ENCODE measurements at places on chromosomes 12 and 14.

- no peak for DNase-seq
Measured at GRCh38 chr12:66725031-66725430, 46.2 kb upstream of the GRIP1 start.

DNA sequence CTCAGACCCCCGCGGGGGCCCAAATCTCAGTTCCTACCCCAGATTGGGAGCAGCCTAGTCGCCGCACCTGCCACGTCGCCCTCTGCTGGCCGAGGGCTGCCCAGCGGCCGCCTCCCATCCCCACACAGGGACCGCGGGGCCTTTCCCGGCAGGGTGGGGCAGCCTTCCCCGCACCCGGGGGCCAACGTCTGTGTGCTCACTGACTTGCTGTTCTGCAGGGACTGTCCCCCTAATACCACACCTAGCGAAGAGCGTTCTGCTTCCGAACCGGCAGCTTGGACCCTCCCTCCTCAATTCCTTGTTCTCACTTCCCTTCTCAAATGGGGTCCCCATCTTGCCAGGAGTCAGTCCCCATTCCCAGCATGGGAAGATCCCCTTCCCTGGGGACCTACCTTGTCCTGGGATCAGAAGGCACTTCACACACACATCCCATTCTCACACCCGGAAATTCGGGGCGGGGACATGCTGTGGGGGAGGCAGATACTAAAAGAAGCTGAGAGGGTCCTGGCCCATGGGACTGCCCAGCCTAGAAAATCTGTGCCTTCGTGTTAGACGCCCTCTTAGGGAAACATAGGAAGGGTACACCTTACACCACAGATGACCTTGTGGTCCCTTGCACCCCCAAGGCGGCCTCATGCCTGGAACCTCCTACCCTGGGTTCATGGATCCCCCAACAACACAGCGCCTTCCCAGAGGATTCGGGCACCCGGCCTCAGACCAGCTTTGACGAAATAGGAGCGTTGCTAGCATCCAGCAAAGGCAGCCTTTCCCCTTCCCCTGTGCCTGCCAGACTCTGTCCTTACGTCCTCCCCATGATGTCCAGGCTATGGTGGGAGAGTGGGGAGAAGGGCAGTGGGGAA is 16.4 kb downstream of the ACVRL1 start:
- peak; percentile 76 for DNase-seq

- DNase-seq = peak; percentile 83
Measured at GRCh38 chr14:23302290-23303225, at the start of gene PPP1R3E. Gene PPP1R3E, minus strand, starts transcription at chr14:23302859. Its CDS starts 283 bp downstream, at chr14:23302576.

DNA sequence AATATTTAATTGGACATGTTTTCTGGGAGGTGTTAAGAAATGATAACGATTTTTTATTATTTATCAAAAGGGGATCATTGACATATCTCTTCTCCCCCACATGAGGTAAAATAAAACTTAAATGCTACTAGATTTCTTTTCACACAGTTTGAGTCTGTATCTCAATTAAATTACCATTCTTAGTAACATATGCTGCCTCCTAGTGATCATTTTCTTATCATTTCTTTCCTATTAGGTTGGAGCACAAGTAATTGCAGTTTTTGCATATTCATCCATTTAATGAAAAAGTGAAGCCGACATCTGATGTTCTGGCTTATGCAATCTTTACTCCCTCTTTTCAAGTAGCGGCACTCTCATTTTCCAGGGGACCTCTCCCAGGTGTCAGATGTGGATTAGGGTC is 24.9 kb downstream of the PUS7L start:
- no peak for DNase-seq

DNA sequence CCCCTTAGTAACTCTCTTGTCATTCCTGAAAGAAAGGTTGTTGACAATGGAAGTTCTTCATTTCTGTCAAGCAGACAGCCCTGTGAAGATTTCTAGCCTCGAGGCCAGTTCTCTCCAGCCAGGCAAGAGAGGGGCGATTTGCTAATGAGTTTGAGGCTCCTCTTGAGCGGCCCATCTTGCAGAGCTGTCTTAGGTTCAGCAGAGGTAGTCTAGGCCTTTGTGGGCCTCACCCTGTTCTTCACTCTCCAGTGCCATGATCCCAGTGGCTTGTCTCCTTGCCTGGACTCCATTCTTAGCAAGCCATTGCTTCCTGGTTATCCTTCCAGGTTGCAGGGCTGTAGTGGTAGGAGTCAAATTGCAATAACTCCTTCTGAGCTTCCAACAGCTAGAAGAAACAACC is 9.7 kb downstream of the TPH2 start:
- DNase-seq = no peak

- peak; percentile 73 for DNase-seq
Measured at GRCh38 chr12:101935890-101936746, 58.7 kb downstream of the DRAM1 start.

GRCh38 chr12:3275171-3276041 is 198.2 kb downstream of the TSPAN9 start:
- DNase-seq = peak; percentile 89

DNA sequence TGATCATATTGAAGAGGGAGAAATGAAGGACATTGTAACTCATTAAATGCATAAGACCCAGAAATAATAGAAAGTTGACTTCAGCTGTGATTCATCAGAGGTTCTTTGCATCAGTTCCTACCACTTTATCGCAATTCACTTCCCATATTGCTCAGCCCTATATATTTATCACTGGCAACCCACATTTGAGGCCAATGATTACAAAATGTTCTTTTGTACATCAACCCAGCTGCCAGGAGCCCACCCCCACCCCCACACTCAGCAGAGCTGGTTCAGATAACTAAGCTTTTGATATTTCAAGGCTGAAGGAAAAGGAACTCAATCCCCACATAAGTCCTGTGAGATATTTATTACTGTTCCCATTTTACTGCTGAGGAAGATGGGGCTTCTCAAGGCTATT is 51.2 kb upstream of the TMPO start:
- DNase-seq = no peak

GRCh38 chr12:12883369-12884001 is 7.9 kb upstream of the GPRC5A start:
- DNase-seq = no peak

DNA sequence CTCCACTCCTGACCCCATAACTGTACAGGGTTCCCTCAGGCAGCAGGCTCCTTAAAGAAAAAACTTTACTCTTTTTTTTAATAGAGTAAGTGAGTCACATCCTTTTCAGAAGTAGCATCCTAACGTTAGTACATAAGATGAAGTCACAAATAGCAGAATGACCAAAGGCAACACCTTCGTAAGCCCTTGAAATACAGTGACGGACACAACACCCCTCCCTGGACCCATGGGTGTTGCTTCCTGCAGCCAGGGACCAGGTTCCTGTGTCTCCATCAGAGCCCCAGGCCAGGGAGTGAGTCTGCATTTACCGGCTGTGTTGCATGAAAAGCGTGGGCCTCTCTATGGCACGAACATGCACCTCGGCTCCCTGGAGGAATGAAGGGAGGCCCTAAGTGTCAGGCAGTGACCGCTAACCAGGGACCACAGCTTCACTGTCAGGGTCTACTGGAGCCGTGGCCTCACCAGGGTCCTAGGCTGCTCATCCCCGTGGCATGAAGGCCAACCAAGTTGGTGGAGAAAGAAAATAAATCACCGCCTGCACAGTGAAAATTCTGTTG is 340.0 kb upstream of the SFSWAP start:
- DNase-seq = no peak

DNA sequence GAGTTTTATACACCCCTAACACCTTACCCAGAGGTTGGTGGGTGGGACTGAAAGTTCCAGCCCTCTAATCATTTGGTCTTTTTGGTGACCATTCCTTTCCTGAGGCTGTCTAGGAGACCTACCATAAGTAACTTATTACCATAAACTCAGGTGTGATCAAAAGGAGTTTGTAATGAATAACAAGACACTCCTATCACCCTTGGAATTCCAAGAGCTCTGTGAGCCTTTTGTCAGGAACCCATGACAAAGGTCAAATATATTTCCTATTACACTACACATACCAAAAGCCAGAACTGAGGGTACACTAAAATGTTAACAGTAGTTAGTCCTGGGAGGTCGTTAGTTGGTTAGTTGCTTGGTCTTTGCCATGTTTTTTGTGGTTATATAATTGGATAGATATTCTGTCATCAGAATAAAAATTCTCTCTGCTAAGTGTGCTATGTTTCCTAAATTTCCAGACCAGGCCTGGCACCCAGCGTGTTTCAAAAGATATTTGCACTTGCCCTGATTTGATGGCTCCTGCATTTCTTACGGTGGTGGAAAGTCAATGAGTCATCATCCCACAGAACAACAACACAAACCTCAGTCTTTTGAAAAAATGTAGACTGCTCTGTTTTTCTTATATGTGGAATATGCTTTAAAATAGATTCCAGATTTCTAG is 27.0 kb upstream of the AKAP5 start:
- DNase-seq = no peak

DNA sequence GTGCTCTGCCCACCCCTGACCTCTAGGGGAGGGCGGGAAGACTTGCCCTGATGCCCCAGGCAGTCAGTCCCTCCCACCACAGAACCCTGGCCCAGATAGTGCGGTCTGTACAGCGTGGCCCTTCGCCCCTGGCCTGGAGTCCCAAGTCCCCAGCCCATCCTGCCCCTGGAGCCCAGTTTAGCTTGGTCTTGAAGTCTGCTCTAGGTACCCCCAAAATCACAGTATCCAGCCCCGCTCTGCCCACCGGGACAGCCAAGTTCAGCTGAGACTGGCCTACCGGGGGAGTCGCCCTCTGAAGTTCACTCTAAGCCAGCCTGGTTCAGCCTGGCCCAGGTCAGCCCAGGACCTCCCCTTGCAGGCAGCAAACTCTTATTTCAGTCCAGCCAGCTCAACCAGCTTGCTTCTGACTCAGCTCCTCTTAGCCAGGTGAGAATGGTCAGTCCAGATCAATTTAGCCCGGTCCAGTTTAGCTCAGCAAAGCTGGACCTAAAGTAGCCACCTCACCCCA is 75.9 kb downstream of the TMEM121 start:
- no peak for DNase-seq

DNA sequence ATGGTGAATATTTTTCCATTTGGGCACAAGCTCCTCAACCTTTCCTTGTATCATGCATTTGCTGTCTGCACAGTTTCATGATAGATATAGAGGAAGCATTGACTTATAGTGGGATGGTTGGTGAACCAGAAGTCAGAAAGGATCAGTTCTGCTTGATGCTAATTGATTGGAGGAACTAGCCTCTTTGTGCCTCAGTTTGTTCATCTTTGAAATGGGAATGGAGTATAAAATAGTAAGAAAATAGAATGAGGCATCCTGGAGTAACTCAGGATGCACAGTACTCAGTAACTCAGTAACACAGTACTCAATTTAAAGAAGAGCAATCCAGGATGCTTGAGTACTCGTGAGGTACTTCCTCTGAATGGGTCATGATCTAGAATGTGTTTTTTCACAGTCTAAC is 109.5 kb downstream of the UNC79 start:
- DNase-seq = no peak

- no peak for DNase-seq
Measured at GRCh38 chr14:99874306-99874705, 81.1 kb downstream of the EML1 start.

GRCh38 chr12:65892841-65893251 is 68.6 kb downstream of the HMGA2 start:
- DNase-seq = no peak

GRCh38 chr12:62210422-62210821 is 49.8 kb upstream of the USP15 start:
- DNase-seq = peak; percentile 52
